H54 (cell line): ENCODE measurements at places on chromosomes 1 and 21.
A peak's percentile ranks its signal among the peaks of the same experiment; 100 is the strongest.

- DNase-seq = no peak
Observed at GRCh38 chr1:35935442-35936388, 4.8 kb downstream of the AGO3 start.

DNA sequence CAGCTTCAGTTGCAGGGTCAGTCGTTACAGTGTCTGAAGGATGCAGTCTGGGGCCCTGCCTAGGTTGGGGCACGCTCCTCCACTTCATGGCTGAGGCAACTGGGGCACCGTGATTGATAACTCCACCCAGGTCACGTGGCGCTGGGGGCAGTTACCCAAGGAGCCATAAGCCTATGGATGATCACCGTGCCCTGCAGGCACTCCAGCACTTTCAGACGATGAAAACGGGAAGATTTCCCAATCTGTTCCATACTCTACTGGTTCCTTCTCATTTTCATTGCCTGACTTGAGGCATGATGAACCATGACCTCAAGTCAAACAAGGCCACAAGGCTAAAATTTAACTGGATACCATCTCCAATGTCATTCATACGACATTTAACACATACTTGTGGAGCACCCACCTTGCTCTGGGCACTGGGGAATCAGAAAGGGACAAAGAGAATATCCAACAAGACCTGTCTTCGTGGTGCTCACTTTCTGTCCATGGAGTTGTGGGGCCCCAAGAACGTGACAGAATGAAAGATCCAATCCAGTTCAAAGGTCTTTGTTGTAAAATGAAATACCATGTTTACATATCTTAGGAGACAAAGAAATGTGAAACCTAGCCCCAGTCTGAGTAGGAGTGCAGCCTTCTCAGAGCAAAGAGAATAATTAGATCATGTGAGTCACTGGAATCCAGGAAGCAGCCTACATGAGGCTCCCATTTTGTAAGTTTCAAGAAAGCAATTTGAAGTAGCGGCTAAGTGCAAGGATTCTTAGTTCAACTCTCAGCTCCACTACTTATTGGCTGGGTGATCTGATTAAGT lies 39.4 kb upstream of the SPOCD1 start:
- peak; percentile 31 for DNase-seq

GRCh38 chr1:50246869-50247268 lies 138.1 kb downstream of the ELAVL4 start:
- DNase-seq = no peak

DNA sequence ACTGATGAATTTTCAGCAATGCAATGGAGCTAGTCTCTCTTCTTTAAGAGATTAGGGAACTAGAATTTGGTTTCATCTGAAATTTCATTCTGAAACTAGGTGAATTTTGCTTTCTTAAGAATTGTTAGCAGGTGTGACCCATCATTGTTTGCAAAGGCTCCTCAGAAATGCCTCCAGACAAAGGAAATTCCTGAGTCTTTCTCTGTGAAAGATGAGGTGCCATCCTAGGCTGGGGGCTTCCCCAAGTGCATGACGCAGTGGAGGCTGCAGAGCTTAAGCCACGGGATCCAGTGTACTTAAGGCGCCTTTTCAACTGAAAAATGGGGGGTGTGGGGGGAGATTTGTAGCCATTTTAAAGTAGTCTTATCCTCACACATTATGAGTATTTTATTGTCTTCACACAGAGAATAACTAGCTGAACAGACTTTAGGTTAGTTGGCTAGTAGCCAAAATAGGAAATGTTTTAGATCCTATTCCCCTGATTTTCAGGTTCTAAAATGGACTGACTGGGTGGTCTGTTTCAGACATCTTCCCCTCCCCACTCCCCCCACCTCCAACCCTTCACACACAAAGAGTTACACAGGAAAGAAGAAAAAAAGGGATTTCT lies 202.0 kb downstream of the NFIA start:
- DNase-seq = no peak

DNA sequence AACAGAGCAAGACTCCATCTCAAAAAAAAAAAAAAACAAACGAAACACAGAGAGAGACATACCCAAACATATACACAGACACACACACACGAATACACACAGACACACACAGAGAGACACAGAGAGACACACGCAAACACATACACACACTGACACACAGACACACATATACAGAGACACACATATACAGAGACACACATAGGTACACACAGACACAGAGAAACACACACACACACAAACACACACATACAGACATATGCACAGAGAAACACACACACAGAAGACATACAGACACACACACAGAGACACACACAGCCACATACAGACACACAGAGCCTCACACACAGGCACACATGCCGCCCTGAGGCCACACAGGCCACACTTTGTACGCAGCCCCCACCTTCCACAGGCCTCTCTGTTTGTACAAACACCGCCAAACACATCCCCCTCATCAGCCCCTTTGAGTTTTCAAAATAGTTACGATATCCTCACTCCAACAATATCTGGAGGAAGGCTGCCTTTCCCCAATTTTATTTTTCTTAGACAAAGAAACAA lies 57.5 kb upstream of the ABCG1 start:
- no peak for DNase-seq

DNA sequence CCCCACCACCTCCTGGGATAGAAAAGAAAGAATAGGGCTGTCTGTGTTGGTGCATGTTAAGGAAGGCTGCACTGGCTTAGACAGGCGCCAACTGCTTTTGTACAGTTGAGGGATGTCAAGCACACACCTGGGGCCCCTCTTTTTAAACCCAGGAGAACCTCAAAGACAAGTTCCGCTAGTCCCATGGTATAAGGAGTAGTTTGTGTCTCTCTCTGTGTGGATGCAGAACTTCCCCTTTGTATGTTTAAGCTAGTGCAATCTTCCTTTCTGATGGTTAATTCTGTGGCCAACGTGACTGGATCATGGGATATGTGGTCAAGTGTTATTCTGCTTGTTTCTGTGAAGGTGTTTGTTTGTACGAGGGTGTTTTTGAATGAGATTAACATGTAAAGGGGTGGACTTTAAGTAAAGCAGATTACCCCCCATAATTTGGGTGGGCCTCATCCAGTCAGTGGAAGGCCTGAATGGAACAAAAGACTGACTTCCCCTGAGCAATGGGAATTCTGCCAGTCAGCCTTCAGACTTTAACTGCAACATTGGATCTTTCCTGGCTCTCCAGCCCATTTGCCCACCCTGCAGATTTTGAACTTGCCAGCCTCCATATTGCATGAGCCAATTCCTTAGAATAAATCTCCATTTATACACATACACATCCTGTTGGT lies 9.5 kb upstream of the DUSP10 start:
- DNase-seq = no peak
